Left forelimb (tissue), 1 donor: ENCODE measurements at places on chromosomes 2 and 18.

GRCh38 chr18:59041296-59041695 lies 98.4 kb upstream of the SEC11C start:
- no peak for DNase-seq

DNA sequence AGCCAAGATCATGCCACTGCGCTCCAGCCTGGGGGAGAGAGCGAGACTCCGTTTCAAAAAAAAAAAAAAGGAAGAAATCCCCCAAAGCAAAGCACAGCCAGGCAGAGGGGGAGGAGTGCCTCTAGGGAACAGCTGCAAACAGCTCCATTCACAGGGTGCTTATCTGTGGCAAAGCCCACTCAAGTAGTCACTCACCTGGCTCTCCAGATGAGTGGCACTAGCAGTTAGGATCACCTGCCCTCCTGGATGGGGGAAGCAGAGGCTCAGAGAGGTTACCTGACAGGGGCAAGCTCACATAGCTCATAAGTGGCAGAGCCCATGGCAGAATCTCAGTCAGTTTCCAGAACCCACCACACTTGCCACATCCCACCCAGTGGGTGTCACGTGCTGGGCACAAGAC lies 30.3 kb downstream of the TFCP2L1 start:
- no peak for DNase-seq

GRCh38 chr2:170715062-170715931 lies at the start of gene SP5:
Gene SP5, plus strand, starts transcription at chr2:170715337. Its CDS starts 176 bp downstream, at chr2:170715513.
- no peak for DNase-seq

- DNase-seq = no peak
Measured at GRCh38 chr2:50786345-50786744, 245.6 kb downstream of the NRXN1 start.
